ENCODE measurements at places on chromosomes 3 and 15. TPM values are rescaled to one million over a fixed set of nuclear protein-coding genes. Genes with fewer than 3 reads are reported as not detected.

DNA sequence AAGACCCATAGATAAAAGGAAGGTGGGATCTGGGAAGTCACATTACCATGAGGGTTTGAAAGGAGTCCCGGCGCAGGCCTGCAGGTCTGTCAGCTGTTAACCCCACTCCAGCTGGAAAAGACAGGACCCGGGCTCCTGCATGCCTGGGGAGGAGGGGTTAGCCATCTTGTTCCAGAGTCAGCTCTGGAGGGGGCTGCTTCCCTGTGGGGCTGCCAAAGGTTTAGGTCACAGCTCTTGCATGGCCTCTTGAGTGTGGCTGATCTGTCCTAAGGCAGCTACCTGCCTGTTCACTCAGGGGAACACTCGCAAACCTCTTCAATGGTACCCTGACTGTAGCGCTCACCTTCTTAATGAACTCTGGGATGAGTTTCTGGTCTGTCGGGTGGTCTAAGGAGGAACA, 104.5 kb downstream of the RFTN1 start:
- no peak overlapping the region for H3K27ac ChIP-seq
- H3K36me3 ChIP-seq = no peaks in the 10 kb centered on the region
- H3K4me3 ChIP-seq = no peak overlapping the region
- H3K4me1 ChIP-seq = peaks cover 6% of the 10 kb centered on the region

DNA sequence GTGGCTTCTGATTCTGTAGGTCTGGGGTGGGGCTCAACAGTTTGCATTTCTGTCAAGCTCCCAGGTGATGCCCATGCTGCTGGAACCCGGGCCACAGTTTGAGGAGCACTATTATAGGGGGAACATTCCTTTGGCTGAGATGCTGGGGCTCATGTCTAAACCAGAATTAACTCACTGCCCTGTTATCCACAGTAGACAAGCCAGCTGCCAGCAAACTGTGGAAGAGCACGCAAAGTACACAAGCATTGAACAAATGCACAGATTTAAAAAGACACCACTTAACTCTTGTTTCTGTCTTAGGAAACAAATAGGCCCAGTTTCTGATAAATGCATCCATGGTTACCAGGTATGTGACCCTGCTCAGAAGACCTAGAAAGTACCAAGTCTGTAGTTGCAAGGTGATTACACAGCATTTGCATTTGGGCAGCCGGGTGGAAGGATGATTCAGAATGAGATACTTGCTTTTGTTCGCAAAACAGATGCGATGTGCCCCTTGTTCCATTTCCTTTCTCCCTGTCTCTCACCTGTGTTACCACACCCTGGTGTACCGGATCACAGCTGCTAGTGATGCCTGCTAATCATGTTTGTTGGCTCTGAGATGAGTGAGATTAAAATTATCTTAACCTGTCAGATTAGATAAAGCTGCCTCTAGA, 12.4 kb downstream of the GYG1 start:
- peaks cover 85% of the 10 kb centered on the region for H3K4me1 ChIP-seq
- H3K27me3 ChIP-seq = no peaks in the 10 kb centered on the region
- H3K4me3 ChIP-seq = no peak overlapping the region
- peaks cover 59% of the 10 kb centered on the region for H3K36me3 ChIP-seq

IL17RE gene
- polyA plus RNA-seq = 0.07 TPM

DNA sequence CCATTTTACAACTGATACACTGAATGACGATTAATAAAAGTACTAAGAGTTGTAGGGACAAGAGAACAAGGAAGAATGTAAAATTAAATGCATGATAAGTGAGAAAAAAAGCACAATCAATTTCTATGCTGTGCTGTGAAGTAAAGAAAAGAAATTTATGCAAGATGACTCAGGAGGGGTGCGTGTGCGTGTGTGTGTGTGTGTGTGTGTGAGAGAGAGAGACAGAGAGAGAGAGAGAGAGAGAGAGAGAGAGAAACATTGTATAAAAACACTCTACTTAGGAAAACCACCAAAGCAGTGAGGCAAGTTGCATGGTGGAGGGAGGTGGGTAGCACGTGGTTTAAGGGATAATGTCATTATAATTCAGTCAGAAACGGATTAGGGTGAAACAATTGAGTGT, 580.8 kb upstream of the ALCAM start:
- no peaks in the 10 kb centered on the region for H3K36me3 ChIP-seq
- H3K4me3 ChIP-seq = no peak overlapping the region
- DNase-seq = no peak

RLBP1 gene
- polyA plus RNA-seq = 0.03 TPM
